ENCODE measurements at places on chromosomes 5 and 9.

DNA sequence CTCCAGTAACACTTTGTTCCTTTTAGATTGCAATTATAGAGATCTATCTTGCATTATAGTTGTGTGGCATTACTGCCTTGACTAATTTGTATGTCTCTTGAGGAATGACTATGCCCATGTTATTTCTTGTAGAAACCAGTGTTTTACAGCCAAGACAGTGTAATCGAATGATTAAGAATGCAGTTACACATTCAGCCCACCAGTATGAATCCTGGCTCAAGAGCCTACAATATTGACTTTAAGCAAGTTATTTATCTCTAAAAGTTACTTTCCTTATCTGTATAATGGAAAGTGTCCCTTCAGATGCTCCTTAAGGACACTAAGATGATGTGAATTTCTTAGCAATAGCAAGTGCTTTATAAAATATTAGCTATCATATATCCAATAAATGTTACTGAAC, 9.7 kb upstream of the SNX24 start:
- no peak for DNase-seq

DNA sequence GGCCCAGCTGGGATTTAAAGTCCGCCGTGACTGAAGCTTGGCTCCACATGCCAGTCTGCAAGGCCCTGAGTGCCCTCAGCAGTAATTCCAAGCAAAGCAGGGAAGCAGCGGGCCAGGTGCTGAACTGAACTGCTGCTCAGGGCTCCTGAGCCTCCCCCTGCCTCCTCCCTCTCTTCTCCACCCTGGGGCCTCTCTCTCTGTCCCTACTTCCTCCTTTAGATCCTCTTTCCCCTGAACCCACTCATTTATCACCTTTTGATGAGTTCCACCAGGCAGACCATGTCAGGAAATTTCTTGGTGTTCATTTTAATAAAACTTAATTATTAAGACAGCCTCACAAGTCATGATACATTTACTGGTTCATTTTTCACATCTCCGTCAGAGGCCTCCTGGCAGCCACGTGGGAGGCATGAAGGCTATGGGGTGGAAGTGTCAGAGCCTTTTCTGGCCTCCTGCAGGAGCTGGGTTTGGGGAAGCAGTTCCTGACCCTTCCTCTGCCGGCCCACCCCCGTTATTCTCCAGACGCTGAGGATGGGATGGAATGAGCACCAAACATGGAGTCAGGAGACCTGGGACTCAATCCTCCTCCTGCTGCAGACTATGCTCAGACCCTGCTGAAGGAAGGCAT, 32.2 kb upstream of the KCNIP1 start:
- no peak for DNase-seq

DNA sequence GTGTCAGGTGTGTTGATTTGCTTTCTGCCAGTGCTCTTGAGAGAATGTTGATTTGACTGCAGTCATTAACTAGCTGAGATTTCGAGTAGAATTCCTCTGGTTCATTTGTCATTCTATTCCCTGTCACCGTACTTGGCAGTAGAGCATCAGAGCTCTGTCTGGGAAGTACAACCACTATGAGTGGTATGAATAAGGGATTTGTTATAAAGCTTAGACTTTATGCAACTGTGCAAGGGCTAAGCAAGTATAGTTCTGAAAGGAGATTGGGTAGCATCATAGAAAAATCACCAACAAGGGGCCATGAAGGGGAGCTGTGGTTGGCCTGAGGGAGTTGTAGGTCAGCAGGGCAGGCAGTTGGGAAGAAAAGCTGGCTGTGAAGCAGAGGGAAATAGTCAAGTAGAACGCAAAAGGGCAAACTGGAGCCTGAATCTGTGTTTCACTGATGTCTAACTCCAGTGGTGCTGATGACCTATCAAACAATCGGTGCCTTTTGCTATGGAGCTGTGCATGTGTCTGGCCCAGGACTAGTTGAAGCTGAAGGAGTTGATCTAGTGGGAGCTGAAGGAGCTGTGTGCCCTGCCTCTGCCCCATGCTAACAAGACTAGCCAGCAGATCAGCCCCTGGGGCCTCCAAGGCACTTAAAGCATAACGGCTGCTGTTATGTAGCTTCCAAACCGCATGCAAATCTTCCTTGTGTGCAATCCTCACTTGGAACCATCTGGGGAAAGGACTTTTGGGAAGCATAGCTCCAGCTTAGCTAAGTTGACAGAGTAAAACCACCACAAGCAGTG, 110.0 kb downstream of the SLC28A3 start:
- no peak for DNase-seq

DNA sequence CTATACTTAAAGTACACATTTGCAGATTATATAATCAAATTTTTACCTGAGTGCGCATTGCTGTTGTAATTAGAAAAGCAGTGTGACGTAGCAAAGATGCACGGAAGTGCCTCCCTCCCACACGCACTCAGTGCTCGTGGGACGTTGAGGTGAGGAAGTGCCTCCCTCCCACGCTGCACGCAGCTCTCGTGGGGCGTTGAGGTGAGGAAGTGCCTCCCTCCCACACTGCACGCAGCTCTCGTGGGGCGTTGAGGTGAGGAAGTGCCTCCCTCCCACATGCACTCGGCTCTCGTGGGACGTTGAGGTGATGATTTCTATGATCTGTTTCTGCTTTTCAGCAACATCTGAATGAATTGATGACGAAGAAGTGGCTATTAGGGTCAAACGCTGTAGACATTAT, 21.0 kb downstream of the EXOC3 start:
- DNase-seq = no peak

DNA sequence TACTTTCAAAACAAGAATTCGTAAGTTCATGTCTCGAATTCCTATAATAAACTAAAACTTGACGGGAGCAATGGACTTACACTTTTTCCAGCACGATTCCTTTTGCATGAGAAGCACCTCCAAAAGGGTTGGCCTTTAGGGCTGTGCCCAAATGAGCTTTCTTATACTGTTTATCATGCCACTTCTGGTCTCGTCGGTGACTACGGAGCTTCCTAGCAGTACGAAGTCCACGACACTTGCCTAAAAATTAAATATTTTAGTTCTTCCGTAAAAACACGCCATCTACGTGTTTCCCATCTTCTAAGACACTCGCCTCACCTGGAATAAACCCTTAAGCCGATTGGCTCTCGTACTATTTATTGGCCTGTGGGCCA, 554 bp downstream of the RPS23 start:
- DNase-seq = no peak

DNA sequence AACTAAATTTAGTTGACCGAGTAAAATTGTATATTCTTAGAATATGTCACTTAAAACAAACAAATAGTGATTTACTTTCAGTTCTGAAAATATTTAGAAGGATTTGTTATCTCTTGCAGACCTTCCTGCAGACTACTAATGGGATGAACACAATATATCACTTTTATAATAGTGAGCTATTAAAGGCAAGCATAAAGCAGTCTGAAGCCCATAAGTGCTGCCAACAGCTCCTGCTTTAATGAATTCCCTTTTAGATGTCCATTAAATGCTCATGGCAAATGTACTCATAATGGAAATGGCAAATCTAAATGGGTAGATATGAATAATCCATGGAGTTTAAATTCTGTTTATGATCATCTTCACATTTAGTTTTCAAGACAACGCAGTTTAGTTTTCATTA, 170.2 kb downstream of the RANBP17 start:
- DNase-seq = no peak

- DNase-seq = no peak
Measured at GRCh38 chr9:132539096-132539495, 43.3 kb upstream of the BARHL1 start.

DNA sequence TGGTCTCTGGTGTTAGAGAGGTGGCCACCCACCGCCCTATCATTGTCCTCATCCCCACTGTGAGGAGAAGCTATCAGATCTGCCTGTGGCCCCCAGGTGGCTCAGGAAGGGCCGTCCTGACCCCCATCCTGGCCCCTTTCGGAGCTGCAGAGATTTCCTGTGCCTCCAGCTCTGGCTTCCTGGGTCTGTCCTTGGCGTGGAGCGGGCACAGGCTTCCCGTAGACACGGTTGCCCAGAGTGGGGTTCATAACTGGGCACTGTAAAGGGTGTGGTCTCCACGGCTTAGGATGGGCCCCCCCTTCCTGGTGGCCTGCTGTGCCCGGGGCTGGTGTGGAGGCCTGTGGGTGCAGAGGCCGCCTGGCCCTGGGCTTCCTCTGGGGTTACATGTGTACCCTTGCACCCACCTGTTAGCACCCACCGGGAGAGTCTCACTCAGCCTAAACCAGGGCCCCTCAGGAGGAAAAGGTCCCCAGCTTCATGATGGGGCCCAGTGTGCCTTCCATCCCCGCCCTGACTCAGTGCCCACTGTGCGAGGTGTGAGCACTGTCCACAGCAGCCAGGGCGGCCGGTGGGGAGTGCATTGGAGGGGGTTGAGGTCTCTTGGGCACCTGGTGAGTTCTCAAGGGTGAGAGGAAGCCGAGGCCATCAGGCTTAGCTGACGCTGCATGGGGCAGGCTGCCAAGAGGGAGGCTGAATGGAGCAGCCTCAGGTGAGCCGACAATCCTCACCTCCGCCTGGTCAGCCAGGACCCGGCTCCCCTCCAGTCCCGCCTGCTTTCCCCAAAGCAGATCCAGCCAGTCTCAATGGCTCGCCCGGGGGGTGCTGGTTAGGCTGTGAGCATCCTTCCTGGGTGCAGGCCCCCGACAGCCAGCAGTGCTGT, 15.3 kb upstream of the AJM1 start:
- DNase-seq = no peak

GRCh38 chr5:67963789-67964519, 251.6 kb upstream of the PIK3R1 start:
- DNase-seq = no peak

GRCh38 chr9:129945314-129945713, 97.7 kb downstream of the FNBP1 start:
- DNase-seq = no peak

DNA sequence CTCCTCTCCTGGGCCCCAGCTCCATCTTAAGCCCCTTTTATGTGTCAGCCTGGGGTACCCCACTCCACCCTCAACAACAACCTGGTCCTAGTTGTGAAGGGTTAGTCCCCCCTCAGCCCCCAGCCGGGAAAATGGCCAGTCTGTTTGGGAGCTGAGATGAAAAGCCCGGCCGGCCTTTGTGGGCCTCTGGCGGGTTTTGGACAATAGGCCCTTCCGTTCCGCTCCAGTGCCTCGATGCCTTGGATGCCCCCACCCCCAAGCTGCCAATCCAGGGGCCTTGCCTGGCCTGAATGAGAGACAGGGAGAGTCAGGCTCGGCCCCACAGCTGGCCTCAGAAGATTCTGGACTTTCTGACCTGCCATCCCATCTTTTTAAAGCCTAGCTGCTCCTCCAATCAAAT, 9.2 kb downstream of the CNTFR start:
- no peak for DNase-seq

GRCh38 chr5:169389318-169389717, 88.4 kb upstream of the SLIT3 start:
- DNase-seq = no peak
